ENCODE measurements at places on chromosomes 1 and 21.

GRCh38 chr1:67382292-67382691 is 47.9 kb downstream of the SERBP1 start:
- DNase-seq: no peak

DNA sequence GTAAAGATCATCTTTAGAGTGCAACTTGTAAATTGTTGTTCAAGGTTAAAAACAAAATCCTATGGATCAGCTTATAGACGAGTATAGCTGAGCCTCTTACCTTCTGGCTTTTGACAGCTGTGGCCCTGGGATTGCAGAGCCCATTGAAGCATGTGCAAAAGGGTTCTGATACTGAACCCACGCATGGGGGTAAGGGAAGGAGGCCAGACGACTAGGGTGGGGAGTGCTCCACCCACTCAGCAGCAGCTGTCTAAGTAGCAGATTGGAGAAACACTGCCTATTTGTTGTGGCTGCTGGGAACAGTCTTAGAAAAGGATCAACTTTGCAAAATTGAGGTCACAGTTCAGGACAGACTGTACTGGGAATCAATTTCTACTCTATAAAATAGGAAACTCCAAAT is 16.1 kb downstream of the CD101 start:
- no peak for DNase-seq

DNA sequence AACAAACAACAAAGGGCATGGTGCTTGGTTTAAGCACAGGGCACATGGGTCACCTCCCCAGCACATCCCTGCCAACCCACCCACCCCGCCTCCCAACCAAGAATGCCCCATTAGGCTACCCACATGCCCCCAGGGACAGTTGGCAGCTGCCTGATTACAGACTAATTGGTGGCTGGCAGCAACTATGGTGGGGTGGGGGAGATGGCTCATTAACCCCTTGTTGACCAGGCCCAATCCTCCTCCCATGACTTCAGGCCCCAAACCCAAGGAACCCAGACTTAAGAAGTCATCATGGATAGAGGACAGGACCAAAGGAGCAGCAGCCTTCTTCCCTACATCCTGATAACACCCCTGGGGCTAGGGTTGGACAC is 1.3 kb downstream of the RIMS3 start:
- no peak for DNase-seq

DNA sequence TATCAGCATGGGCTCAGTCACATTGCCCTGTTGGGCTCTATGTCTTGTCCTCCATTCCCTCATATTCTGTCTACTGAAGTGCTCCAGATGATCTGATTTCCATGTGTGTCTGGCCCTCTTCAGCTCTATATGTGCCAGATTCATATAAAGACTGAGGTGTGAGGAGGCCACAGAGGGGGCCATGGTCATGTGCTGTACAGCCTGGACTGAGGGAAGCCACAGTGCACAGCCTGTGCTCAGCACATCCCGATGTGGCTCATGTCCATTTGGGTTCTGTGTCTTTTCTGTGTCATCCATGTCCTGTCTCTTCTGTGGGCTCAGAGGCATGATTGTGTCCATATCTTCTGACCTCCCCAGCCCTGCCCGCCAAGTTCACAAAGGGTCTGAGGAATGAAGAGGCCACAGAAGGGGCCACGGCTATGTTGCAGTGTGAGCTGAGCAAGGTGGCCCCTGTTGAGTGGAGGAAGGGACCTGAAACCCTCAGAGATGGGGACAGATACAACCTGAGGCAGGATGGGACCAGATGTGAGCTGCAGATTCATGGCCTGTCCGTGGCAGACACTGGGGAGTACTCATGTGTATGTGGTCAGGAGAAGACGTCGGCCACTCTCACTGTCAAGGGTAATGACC is 97.0 kb downstream of the OBSCN start:
- no peak for DNase-seq

- no peak for DNase-seq
Measured at GRCh38 chr1:105608713-105609112, 1447.8 kb upstream of the PRMT6 start.

DNA sequence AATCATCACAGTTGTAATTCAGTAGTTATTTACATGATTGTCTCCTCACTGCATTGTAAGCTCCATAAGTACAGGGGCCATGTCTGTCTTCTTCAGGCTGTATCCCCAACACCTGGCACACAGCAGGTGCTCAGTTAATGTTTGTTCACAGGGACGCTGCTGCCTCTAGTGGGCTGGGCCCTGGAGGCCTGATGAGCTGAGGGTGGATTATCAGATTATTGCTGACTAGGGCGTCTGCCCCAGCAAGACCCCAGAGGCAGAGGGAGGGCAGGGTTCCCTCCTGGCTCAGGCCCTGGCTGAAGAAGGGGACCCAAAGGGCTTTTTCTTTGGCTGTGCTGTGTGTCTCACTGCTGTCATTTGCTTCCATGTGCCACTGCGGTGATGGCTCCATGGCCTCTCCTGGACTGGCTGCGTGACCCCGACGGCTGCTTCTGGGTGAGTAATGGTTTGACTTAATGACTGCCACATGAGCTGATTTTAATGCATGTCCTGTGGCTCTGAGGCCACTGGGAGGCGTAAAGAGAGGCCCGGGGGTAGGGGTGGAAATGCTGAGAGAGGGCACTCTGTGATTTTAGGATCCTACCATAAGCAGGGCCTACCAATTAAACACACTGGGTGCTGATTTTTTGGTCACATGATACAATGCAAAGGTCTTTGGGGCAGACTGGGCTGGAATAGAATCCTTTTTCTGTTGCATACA is 20.8 kb upstream of the EPB41 start:
- no peak for DNase-seq

- DNase-seq: no peak
Measured at GRCh38 chr21:31629972-31630711, 29.4 kb upstream of the SOD1 start.

DNA sequence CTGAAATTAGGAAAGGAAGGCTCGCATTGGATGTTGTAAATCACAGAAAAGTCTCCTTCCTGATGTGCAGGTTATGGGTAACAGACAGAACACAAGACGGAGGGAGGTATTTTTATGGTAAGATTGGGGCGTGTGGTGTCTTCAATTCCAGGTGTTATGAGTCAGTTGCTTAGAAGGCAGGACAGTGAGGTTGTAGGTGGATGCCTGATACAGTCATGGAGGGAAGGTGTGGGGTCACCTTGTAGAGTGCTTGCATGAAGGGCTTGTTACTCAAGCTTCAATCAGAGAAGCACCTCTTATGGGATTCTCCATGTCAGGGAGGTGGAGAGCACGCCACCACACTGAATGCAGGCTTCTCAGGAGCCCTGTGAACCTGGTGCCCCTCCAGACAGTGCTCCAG is 63.1 kb downstream of the C1orf21 start:
- DNase-seq: no peak

DNA sequence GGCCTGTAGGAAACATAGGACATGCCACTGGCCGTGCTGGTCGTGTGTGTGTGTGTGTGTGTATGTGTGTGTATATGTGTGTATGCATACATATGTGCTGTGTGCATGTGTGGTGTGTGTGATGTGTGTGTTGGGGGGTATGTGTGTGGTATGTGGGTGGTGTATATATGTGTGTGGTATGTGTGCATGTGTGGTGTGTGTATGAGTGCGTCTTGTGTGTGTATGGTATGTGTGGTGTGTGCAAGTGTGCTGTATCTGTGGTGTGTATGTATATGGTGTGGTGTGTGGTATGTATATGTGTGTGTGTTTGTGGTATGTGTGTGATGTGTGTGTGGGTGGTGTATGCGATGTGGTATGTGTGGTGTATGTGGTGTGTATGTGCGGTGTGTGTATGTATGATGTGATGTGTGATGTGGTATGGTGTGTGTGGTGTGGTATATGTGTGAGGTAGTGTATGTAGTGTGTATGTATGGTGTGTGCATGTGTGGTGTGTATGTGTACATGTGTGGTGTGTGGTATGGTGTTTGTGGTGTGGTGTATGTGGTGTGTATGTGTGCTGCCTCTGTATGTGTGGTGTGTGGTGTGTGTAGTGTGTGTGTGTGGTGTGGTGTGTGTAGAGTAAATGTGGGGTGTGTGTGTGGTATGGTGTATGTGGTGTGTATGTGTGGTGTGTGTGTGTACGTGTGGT is 120.8 kb upstream of the CACHD1 start:
- DNase-seq: no peak

DNA sequence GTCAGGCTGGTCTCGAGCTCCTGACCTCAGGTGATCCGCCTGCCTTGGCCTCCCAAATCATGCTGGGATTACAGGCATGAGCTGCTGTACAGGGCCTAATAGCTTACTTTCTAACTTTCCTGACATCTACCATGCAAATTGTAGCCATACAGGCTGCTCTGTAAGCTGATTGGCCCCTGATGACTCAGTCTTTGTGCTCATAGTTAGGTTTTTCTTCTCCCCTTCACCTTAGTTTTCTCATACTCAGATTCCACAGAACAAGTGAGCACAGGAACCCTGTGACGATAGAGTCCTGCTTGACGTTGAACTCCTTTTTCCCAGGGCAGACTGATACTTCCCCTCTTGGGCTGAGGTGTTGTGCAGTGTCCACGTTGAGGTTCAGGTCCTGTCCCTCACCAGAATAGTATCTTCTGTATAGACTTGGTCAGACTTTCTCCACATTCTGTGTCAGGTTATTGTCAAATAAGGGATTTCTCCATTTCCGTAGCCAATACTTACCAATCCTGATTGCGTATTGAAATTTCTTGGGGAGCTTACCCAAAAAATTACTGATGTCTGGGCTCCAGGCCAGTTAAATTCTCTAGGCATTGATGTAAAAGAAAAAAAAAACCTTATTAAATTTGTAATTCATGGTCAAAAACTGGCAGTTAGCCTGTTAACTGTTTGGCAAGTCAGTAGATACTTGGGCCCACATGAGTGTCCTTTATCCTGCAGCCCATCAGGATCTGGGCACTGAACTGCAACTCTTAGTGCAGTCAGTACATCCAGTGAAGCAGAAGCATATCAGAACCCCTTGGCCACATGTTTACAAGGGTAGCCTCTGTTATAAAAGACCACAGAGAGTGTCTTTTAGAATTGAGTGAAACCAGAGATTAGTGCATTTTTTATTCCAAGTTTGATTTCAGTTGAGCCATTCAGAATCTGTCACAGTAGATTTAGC is 118.2 kb downstream of the DYRK1A start:
- no peak for DNase-seq

DNA sequence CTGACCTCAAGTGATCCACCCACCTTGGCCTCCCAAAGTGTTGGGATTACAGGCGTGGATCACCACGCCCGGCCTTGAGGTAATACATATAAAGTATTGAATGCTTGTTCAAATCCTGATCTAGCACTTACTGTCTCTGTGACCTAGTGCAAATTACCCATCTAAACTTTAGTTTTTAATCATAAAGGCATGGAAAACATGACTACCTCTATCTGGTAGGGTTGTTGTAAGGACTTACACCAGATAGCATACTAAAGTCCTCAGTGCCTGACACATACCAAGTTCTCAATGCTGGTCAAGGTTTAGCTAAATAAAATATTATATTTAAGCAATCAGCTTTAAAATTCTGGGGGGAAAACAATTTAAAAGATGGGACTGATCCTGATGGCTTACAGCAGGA is 38.3 kb downstream of the RAB3GAP2 start:
- no peak for DNase-seq

- DNase-seq: no peak
Measured at GRCh38 chr1:168216171-168216570, 9.6 kb upstream of the SFT2D2 start.

- no peak for DNase-seq
Measured at GRCh38 chr1:4160181-4160580, 260.1 kb upstream of the C1orf174 start.

- DNase-seq: no peak
Measured at GRCh38 chr1:230694991-230695390, 18.9 kb downstream of the AGT start.

DNA sequence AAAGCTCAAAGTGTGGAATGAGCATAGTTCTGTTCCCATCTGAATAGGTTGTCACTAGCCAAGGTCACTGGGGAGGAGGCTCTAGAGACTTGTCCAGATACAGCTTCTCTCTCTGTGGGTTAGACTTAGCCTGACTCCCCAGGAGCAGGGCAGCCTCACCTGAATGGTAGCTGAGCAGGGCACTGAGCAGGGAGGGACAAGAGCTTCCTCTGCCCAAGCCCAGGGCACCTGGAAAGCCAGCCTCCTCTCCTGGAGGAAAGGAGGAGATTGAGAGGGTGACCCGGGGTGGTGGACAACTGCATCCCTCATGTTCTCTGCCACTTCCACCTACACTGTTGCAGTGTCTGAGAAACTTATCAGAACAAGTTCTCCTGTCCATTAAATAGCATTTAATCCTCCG is 59.0 kb upstream of the F3 start:
- DNase-seq: no peak

GRCh38 chr1:9836632-9836960 is 12.8 kb upstream of the CLSTN1 start:
- no peak for DNase-seq

DNA sequence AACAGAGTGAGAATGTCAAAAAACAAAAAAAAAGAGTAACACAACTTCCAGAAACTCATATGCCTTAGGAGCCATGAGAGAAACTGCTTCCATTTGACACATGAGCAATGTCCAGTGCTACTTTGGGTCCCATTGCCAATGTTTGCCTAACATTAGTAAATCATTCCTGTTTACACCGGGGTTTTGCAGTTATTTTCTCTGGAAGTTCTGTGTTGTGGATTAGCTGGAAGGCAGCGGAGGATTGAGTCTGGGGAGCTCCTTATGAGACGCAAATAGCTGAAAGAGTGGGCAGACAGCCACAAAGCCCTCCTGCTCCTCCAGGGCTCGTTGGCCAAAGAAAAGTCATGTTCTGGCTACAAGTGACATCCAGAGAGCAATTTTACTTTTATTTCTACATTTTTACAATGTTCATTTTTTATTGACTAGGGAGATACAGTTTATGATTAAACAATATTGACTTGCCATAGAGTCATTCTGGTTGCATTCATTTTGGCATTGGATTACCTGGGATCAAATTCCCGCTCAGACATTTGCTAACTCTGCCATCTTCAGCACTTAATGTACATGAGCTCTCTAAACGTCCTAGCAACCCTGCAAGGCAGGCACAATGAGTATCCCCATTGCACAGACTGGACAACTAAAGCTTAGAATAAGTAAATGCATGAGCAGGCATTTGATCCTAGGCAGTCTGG is 66.4 kb upstream of the GALNT2 start:
- DNase-seq: no peak

- DNase-seq: no peak
Measured at GRCh38 chr1:158611916-158612315, 6.8 kb downstream of the OR10Z1 start.

DNA sequence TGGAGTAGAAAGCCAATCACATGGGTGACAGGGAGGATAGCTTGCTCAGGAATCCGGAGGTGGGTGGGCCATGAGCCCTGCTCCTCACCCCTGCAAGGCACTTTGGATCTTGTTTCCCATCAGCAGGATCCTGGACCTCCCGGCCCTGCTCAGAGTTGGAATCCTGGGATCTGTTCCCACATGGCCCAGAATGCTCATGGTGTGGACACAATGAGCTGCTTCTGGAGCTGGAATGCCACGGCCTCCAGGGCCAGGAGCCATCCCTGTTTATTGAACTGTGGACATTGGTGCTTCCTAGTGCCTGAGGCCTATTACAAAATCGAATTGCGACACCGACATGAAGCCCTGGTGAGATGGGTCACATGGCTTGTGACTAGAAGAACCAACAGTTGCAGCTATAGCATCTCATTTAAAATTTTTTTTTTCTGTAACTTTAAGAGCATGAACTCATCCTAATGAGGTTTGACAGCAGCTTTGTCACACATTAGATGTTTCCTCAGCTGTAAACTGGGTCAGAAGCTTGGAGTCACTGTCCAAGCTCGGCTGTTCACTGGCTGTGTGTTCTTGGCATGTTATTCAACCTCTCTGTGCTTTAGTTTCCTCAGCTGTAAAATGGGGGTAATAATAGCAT is 40.4 kb upstream of the GOLT1A start:
- no peak for DNase-seq

GRCh38 chr1:199122085-199122484 is 483.2 kb downstream of the PTPRC start:
- no peak for DNase-seq

Data from hippocampal formation (tissue), 2 donors.